Stimulated activated CD4-positive, alpha-beta T cell treated with anti-CD3 and anti-CD28 coated beads, Interleukin-4, amount 100 ng/mL, for 24 hours (primary cell): ENCODE measurements at places on chromosomes 12 and 14.

DNA sequence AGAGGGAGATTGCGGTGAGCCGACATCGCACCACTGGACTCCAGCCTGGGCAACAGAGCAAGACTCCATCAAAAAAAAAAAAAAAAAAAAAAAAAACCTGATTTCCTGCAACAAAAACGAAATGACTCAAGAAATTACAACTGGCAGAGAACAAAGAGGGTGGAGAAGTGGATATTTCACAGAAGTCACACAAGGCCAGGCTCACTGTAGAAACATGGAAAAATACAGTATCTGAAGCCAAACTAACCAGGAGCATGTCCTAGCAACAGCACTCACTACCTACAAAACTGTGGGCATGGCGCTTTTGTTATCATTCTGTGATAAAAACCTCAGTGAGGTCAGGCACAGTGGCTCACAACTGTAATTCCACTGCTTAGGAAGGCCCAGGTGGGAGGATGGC, 11.7 kb upstream of the MMP17 start:
- DNase-seq: no peak

- peak; percentile 2 for DNase-seq
These were observed 50.3 kb upstream of the PPP2R5C start for GRCh38 chr14:101711041-101711856.

DNA sequence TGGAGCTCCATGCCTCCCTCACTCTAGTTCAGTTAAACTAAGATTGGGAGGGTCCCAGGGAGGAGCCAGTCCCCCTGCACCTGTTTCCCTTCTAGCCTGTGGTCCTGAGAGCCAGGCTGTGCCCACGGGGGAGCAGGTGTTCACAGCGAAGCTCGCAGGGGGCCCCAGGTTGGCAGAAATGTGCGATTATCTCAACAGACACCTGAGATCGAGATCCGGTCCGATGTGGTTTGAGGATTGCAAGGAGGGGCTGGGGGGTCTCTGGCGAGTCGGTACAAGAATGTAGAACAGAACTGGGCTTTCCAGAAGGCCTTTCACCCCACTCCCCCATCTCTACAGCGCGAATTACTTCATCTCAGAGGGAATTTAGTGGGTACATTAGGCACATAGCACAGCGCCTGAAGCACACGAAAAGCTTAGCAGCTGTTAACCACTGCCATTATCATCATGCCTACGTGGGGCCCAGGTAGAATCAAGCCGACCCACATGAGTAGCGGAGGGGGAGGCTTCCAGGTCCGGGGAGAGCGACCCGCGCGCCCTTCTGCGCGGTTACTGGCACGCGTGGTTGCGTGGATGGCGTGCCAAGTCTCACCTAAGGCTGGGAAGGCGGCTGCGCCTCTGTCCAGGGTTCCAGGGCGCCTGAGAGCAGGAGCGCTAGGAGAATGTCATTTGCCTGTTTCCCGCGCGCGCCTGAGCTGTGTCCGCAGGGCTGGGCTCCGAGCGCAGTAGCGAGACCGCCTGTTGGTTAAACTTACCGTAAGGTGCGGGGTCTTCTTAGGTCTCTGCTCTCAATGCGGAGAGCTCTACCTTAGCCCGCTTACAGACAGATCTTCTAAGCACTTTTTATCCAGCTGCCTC, 1539.5 kb upstream of the TMEM132C start:
- DNase-seq: no peak

DNA sequence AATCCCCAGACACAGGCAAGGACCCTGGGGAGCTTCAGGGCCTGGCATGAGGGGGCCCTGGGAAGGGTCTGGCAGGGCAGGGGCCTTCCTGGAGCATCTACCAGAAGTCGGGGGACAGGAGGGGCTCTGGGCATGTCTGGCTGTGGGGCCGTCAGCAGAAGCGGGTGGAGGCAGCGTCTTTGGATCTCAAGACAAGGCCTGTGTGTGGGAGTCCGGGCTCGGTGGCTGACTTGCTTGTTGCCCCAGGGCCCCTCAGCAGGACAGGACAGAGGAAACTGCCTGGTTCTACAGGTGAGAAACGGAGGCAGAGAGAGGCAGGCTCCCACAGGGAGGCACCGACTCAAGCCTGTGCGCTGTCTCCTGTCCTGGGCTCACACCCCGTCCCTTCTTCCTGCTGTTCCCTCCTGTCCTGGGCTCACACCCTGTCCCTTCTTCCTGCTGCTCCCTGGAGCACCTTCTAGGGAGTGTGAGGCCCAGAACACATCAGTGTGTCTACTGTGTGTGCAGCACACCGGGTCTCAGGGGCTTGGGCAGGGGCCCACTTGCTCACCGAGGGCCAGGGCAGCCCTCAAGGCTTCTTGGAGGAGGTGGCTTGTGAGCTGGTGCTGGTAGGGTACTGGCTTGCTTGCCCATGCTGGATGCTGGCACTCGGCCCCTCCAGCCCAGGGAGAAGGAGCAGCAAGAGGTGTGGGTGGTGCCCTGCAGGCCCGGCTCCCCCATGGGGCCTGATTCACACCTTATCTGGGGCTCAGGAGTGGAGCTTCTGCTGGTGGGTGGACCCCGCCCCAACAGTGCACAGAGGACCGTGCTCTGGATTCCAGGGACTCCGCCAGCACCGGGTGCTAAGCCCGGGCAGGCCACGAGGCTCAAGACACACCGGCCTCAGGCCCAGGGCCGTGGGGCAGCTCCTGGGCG, 14.9 kb downstream of the ASPG start:
- no peak for DNase-seq

DNA sequence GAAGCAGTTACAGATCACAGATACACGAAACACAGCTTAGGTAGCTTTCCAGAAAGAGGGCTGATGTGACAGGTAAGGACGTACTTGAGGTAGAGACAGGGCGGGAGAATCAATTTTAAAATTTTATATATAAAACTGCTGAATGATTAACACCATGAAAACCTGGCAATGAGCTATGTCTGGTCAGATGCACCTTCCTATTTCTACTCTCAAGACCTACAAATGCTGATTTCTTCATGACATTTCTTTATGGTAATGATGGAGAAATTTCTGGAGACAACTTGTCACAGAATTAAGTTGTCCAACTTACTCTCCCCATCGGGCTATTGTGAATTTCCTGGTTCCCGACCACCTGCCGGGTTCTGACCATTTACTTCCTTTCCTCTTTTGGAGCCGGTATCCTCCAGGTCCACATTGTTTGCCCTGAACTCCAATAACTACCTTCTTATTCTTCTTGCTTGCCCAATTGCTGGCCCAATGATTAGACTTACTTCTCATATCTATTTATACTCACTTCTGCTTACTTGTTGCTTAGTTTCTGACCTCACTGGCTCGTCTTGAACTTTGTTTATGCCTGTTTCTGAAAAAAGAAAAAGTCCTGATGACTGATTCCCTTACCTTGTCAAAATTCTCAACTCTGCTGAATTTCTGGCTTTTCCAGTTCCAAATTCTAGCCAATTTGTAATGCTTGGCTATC, 12.8 kb upstream of the ATP2B1 start:
- DNase-seq: no peak

- no peak for DNase-seq
These were observed 3.5 kb upstream of the SIX6 start for GRCh38 chr14:60505448-60505847.

- no peak for DNase-seq
These were observed 6.3 kb upstream of the NPAS3 start for GRCh38 chr14:32932302-32932913.

DNA sequence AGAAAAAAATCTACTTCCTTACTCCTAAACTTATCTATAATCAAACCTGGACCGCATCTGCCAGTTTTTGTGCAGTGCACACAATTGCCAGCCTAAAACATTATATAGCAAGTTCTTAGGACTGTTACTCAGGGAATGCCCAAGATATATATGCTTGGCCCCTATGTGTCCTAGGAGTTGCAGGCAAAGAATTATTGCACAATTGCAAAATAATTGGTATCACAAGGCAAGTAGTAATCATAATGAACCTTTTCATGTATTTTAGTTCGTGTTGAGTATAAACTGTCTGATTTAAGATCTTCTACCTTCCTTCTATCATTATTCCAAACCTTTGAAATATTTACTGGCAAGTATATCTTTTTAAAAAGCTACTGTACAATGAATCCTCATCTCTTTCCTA, 45.5 kb downstream of the TMTC3 start:
- no peak for DNase-seq

- no peak for DNase-seq
These were observed 379.3 kb upstream of the DCN start for GRCh38 chr12:91561958-91562325.

- no peak for DNase-seq
These were observed 35.3 kb downstream of the ZC3H14 start for GRCh38 chr14:88598097-88598675.

DNA sequence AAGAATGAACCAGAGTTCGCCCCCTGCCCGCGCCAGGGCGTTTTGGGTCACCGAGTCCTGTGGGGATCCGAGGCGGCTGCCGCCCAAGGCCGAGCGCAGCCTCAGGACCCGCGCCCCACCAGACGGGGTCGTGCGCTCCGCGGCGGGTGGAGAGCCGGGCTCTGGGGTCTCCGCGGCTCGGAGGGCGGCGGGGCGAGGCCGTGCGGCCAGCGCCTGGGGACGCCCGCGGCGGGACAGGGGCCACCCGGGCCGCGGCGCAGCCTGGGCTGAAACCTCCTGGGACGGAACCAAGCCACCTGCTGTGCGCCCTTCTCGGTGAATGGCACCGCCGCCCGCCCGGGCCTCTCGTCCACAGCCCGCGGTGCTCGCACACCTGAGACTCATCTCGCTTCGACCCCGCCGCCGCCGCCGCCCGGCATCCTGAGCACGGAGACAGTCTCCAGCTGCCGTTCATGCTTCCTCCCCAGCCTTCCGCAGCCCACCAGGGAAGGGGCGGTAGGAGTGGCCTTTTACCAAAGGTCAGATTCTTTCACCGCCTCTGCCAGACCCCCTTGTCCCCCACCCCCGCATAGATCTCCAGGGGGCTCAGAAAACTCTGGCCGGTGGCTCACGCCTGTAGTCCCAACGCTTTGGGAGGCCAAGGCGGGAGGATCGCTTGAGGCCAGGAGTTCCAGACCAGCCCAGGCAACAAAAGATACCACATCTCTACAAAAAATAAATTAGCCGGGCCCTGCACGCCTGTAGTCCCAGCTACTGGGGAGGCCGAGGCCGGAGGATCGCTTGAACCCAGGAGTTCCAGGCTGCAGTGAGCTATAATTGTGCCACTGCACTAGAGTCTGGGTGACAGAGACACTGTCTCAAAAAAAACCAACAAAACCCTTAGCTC, 901 bp downstream of the B3GNT4 start:
- DNase-seq: no peak

DNA sequence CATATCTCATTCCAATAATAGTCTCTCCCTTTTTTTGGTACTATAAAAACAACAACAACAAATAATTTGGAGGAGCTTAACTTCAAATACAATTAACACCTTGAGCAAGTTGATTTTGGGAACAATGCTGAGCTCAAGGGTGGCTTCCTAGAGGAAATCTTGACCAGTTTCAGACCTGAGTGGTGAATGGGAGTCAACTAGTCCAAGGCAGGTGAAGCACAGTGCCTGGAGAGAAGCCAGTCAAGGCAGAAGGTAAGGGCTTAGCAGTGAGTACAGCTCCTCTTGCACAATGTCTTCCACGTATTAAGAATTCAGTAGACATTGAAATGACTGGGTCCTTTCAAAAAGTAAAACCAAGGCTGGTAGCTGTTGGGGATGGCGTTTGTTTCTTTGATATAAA, 444.8 kb downstream of the ATP23 start:
- DNase-seq: no peak

GRCh38 chr14:33539918-33540357, 410.9 kb downstream of the EGLN3 start:
- no peak for DNase-seq

GRCh38 chr14:95396221-95396620, 76.5 kb upstream of the CLMN start:
- no peak for DNase-seq

- DNase-seq: no peak
These were observed 295.0 kb downstream of the GPHN start for GRCh38 chr14:66802962-66803361.

- no peak for DNase-seq
These were observed 9.0 kb downstream of the TRHDE start for GRCh38 chr12:72281126-72281525.

GRCh38 chr12:131126662-131127173, 173.0 kb downstream of the ADGRD1 start:
- no peak for DNase-seq

DNA sequence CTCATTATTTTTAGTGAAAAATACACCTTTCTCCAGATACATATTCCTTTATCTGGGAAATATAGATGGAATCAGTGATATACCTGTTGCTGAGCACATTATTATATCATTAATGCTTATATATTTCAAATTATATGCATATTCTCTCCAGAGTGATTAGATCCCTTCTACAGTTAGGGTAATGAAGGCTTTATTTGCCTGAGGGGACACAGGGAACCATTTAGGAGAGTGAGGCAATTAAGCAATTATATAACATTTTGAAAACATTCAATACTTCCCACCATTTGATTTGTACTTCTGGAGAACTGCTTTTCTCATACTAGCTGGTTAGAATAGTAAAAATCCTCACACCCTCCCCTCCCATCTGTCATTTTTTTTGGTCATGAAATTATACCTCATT, 212.8 kb upstream of the NOVA1 start:
- no peak for DNase-seq

GRCh38 chr12:116675339-116676107, 62.3 kb downstream of the SPRING1 start:
- DNase-seq: no peak

DNA sequence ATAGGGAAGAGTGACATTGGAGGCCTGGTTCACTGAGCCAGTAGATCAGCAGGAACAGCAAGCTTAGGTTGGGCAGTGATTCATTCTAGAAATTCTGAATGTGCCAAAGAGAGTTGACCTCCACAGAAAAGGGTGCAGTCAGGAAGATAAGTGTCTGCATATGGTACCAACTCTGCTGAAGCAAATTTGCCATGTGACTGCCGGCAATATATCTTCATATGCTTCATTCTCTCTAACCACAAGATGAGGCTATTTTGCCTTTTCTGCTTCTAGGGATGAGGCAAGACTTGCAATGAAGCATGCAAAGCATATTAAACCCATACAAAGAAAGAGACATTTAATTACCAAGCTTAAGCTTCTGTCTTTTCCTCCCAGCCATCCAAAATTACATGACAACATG, 13.6 kb downstream of the CCDC198 start:
- DNase-seq: no peak

GRCh38 chr12:89826468-89826867, 117.8 kb upstream of the ATP2B1 start:
- no peak for DNase-seq

DNA sequence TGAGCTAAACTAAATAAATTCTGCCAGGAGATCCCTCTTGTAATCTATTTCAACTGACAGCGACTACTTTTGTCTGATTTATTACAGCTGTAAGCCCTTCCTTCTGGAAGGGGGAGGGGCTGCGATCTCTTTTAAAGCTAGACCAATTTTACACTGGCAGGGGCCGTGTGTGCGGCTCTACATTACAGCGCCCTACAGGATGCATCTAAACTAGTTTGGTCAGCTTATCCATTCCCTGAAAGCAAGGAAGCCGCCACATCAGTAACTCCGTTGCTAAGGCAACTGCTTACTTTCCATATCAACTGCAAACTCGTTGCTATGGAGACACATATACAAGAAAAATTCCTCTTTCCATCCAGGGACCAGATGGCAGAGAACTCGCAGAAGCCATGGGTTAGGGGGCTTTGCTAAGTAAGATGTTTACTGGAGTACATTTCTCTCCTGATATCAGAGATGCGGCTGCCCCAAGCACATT, 17.4 kb downstream of the FOXN3 start:
- DNase-seq: no peak

GRCh38 chr12:47860279-47860841, 40.7 kb upstream of the HDAC7 start:
- DNase-seq: peak; percentile 52
